Substantia nigra (tissue), 51 donors: ENCODE measurements at places on chromosomes 3 and 15.

- DNase-seq = peak; percentile 41
Observed at GRCh38 chr15:66224946-66225345, 28.6 kb downstream of the MEGF11 start.

DNA sequence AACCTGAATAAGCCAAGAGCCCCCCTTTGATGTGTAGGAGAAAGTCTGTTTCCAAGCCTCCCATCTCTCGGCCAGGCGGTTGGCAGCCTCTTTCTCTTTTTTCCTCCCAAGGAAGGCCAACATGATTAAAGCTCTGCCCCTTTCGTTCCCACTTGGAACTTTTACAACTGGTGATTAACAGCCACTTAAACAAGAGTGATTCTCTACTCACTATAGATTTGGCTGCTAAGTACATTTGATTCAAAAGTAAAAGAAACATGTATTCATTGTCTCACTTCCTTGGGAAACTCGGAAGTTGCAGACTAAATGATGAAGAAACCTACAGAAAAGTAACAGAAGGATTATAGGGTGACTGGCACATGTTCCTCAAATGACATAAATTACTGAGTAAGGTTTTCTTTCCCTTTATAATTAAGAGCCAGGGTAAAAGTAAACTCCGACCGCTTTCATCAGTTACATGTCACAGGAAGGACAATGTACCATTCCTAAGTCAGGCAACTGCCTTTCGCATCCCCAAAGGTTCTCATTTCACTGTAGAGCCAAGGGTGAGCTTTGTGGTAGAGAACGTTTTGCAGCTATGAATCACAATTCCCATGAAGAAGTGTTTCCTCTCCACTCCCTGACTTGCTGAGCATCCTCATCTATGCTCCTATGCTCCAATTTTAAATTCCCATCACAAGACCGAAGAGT is 72.7 kb downstream of the MB21D2 start:
- no peak for DNase-seq

- DNase-seq = no peak
Observed at GRCh38 chr15:93694033-93694432, 537.3 kb upstream of the MCTP2 start.

DNA sequence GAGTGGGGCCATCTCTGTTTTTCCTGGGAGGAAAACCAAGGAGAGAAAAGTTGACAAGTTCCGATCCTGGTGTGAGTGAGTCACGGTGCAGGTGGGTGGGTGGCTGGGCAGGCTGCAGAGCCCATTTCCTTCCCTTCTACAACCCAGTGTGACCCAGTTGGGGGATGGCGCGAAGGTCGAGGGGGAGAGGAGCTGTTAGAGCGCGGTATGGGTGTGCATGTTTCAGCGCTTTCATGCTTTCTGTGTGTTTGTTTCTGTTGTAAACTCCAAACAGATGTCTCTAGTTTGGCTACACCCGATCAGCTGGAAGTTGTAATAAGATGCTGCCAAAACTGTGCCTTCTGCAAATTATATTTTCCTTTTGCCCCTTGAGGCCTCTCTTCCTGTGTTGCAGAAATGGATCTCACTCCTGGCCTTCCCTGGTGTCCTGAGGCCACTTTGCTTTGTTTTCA is 3.8 kb downstream of the FAM43A start:
- no peak for DNase-seq

DNA sequence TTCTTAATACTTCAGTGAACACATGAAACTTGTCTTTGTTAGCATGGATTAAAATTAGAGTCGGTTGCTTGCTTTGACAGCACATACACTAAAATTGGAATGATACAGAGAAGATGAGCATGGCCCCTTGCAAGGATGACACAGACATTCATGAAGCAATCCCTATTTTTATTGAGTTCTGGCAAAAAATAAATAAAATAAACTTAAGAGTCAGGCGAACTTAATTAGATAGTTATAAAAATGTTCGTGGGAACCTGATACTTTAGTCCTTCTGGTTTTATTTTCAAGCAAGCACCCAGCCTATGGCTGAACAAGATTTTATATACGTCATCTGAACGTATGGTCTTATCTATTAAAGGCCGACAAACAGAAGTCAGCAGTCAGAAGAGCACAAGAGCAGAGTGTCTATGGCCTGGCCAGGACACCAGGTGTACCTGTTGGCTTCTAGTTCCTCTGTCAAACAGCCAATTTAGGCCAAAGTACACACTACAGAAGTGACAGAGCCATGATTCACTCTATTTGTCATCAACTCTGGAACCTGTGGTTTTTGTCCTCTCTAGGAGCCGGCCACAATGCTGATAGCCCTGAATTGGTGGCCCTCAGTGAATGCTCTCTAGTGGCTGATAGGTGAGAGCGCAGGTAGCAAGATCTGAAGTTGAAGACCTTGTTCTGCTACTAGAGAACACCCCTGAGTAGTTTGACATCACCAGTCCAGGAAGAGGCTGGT is 64.3 kb downstream of the LEO1 start:
- no peak for DNase-seq

- DNase-seq = no peak
Observed at GRCh38 chr3:24264748-24265158, 229.9 kb downstream of the THRB start.
